ENCODE measurements at places on chromosomes 5 and 9. TPM values are rescaled to one million over a fixed set of nuclear protein-coding genes. Genes with fewer than 3 reads are reported as not detected.

The ADGRD2 gene
- not detected for total RNA-seq

DNA sequence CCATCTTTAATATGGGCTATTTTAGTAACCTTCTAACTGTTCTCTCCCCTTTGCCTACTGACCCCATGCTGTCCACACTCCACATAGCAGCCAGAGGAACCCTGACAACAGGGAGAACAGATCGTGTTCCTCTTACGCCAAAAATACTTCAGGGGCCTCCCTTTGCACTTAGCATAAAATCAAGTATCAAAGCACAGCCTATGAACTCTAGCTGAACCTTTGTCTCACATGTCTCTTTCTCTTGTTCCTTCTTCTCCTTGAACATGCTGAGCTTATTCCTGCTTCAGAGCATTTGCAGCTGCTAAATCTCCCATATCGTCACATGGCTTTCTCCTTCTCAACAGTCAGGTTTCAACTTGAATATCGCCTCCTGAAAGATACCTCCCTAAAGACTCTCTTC is 698.8 kb upstream of the C9orf72 start:
- DNase-seq = no peak

DNA sequence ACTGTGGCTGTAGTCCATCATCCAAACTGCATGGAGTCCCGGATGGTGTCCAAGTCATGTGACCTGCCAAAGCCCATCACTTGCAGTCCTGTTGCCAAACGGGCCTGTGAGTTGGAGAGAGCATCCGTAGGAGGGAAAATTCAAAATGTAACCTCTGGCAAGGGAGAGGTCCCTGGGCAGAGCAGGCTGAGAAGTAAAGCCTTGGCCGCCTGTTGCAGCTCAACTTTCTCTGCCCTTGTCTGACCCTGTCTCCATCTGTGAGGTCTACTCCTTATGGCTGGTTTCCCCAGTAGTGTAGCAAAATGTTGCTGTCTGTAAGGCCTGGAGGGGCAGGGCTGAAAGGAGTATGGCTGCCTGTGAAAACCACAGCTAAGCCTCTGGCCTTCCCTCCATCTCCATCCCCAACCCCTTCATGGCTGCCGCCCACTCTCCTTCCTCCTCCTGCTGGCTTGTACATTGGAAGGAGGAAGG is 163.5 kb downstream of the SEMA6A start:
- no peak for DNase-seq

DNA sequence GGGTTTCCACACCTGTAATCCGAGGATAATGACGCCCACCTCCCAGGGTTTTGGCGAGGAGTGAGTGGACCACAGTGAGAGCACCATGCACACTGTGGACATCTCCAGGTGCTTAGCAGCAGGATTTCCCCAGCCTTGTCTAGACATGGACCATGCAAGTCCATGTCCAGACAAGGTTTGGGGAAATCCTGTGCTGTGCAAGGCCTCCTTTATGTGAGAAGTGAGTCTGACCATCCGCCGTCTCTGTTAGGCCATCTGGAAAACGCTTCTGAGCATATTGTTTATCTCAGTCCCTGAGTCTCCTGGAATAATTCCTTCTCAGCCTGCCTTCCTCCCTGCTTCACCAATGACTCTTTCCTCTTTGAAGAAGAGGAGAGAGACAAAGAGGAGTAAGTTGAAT is 26.2 kb upstream of the TNFAIP8 start:
- DNase-seq = no peak

- no peak for DNase-seq
Measured at GRCh38 chr9:3931996-3932906, 367.6 kb downstream of the GLIS3 start.

- DNase-seq = no peak
Measured at GRCh38 chr5:45491368-45491767, 204.8 kb downstream of the HCN1 start.

DNA sequence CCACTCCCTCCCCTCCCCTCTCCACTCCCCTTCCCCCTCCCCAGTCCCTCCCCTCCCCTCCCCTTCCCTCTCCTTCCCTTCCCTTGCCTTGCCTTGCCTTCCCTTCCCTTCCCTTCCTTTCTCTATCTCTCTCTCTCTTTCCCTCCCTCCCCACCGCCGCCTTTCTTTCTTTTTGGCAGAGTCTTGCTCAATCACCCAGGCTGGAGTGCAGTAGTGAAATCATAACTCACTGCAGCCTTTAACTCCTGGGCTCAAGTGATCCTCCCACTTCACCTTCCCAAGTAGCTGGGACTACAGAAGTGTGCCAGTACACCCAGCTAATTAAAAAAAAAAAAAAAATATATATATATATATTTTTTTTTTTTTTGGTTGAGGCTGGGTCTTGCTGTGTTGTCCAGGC is 45.5 kb downstream of the IL31RA start:
- DNase-seq = no peak

GRCh38 chr5:28542987-28543386 is 1504.6 kb upstream of the CDH9 start:
- no peak for DNase-seq

Measured in esophagus muscularis mucosa (tissue), 4 donors.